ENCODE measurements at places on chromosomes 7 and 10.

GRCh38 chr10:113823389-113823788 lies 30.5 kb downstream of the DCLRE1A start:
- no peak for DNase-seq

- DNase-seq = no peak
Observed at GRCh38 chr7:80330434-80330833, 181.4 kb downstream of the GNAT3 start.

- DNase-seq = no peak
Observed at GRCh38 chr7:157831143-157831905, 494.5 kb downstream of the DNAJB6 start.

DNA sequence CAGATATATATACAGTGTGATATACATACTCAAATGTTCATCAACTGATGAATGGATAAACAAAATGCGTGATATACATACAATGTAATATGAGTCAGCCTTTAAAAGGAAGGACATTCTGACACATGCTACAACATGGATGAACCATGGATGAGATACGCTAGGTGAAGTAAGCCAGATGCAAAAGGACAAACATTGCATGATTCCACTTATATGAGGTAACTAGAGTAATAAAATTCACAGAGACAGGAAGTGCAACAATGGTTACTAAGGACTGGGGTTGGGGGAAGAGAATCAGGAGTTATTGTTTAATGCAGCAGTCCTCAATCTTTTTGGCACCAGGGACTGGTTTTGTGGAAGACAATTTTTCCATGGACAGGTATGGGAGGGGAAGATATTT lies 47.3 kb upstream of the PIK3AP1 start:
- no peak for DNase-seq

Data from stimulated activated CD8-positive, alpha-beta memory T cell treated with anti-CD3 and anti-CD28 coated beads, Interleukin-4, amount 100 ng/mL, for 1 hour (primary cell).